MCF 10A (cell line): ENCODE measurements at places on chromosomes 1 and 21. TPM values are rescaled to one million over a fixed set of nuclear protein-coding genes. Genes with fewer than 3 reads are reported as not detected.
A peak's percentile ranks its signal among the peaks of the same experiment; 100 is the strongest.

- peak overlapping the region; percentile 37 for H3K4me3 ChIP-seq
- H3K27ac ChIP-seq: no peak overlapping the region
- H3K27me3 ChIP-seq: no peaks in the 10 kb centered on the region
- peak; percentile 25 for DNase-seq
Observed at GRCh38 chr1:240575981-240576662, 35.8 kb downstream of the GREM2 start.

The TMPRSS3 gene
- 2.0 and 2.4 TPM in 2 replicates for total RNA-seq

GRCh38 chr1:203555076-203555475, 61.1 kb downstream of the OPTC start:
- no peaks in the 10 kb centered on the region for H3K27me3 ChIP-seq
- no peak overlapping the region for H3K4me3 ChIP-seq
- no peaks in the 10 kb centered on the region for H3K36me3 ChIP-seq

GRCh38 chr21:46386734-46387088, 62.8 kb downstream of the PCNT start:
- H3K4me1 ChIP-seq: no peaks in the 10 kb centered on the region
- H3K36me3 ChIP-seq: peaks cover 48% of the 10 kb centered on the region
- no peaks in the 10 kb centered on the region for H3K27me3 ChIP-seq
- H3K4me3 ChIP-seq: no peak overlapping the region
- DNase-seq: no peak
- no peak overlapping the region for H3K27ac ChIP-seq

GRCh38 chr1:115179397-115180079, 90.2 kb upstream of the TSPAN2 start:
- H3K27ac ChIP-seq: peak overlapping the region; percentile 85
- peaks cover 21% of the 10 kb centered on the region for H3K4me1 ChIP-seq
- H3K36me3 ChIP-seq: no peaks in the 10 kb centered on the region
- peak; percentile 73 for DNase-seq
- H3K4me3 ChIP-seq: no peak overlapping the region

GRCh38 chr1:225811622-225812487, 1.9 kb downstream of the EPHX1 start:
- peak overlapping the region; percentile 92 for H3K4me3 ChIP-seq
- no peaks in the 10 kb centered on the region for H3K27me3 ChIP-seq

DNA sequence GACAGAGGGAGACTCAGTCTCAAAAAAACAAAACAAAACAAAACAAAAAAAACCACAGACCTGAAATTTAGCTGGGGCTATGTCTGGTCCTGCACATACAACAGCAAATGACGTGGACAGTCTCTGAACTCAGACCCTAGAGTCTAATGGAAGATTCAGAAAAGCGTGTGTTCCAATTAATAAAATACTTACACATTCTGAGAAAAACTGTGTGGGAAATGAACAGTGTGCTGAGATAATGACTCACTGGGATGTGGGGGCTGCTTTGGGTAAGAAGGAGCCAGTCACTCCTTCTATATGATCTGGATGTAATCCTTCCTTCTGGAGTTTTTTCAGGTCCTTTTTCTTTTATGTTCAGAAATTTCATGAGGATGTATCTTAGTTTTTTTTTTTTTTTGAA, 29.4 kb downstream of the CLDN14 start:
- no peak for DNase-seq
- no peak overlapping the region for H3K27ac ChIP-seq
- no peaks in the 10 kb centered on the region for H3K27me3 ChIP-seq

GRCh38 chr1:20575541-20576336, 13.2 kb upstream of the CDA start:
- peaks cover 4% of the 10 kb centered on the region for H3K36me3 ChIP-seq
- peak; percentile 21 for DNase-seq
- peaks cover 14% of the 10 kb centered on the region for H3K27me3 ChIP-seq
- no peaks in the 10 kb centered on the region for H3K4me1 ChIP-seq
- H3K27ac ChIP-seq: no peak overlapping the region

The OR2L5 gene
- not detected in 2 replicates for total RNA-seq

DNA sequence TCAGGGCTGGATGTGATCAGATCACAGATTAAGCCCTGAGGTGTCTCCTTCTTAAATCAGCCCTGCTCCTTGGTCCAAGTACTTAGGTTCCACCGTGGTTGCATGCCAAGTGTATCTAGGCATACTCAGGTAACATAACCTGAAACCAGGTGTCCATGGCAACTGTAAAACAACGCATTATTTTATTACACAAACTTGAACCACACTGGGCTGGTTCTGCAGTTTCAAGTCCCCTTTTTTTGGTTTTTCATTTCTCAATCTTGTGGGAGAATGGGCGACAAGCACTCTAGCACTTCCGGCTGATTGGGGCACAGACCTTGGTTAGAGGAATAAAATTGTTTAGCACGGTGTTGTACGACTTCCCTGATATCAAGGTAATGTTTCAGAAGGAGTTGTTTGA, 65.2 kb downstream of the GBP6 start:
- no peaks in the 10 kb centered on the region for H3K4me1 ChIP-seq
- no peak for DNase-seq
- no peak overlapping the region for H3K27ac ChIP-seq

- H3K36me3 ChIP-seq: no peaks in the 10 kb centered on the region
- H3K27ac ChIP-seq: peak overlapping the region; percentile 99
- peak overlapping the region; percentile 38 for H3K4me3 ChIP-seq
- no peaks in the 10 kb centered on the region for H3K27me3 ChIP-seq
Observed at GRCh38 chr1:183609313-183609712, 19.1 kb upstream of the NCF2 start.

DNA sequence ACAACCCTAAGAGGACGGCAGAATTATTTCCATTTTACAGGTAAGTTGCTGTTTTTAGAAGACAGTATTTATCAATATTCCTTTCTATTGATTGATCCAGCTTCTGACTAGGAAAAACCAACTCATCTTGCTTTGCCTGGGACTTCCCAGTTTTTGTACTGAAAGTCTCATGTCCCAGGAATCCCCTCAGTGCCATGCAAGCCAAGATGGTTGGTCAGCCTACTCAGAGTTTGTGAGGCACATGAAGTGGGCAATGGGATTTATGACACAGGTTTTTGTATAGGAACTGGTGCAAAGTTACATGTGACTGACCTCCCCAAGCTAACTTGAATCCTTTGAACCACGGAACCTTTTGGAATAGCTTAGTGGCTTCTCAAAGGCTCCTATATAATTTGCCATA, 45.5 kb downstream of the GNG12 start:
- H3K36me3 ChIP-seq: peaks cover 7% of the 10 kb centered on the region
- H3K4me1 ChIP-seq: peaks cover 49% of the 10 kb centered on the region
- no peak overlapping the region for H3K4me3 ChIP-seq
- H3K27me3 ChIP-seq: no peaks in the 10 kb centered on the region
- no peak for DNase-seq
- H3K27ac ChIP-seq: no peak overlapping the region

DNA sequence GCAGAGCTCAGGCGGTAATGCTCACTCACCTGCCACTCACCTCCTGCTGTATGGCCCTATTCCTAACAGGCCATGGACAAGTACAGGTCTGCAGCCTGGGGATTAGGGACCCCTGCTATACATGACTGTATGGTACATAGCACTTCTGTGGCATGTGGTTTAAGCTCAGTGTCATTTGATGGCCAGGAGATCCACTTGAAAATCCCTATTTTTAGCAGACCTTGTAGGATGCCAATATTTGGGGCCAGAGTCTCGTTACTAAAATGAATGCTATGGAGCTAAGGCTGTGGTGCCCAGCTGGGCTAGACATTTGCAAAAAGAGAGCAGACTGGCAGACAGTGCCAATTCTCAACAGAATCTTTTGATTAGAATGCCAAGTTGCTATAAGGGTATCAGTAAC, 1.7 kb upstream of the ANGPTL7 start:
- H3K27me3 ChIP-seq: no peaks in the 10 kb centered on the region
- peaks cover 52% of the 10 kb centered on the region for H3K36me3 ChIP-seq
- H3K27ac ChIP-seq: no peak overlapping the region
- no peaks in the 10 kb centered on the region for H3K4me1 ChIP-seq
